ENCODE measurements at places on chromosomes 4 and X. TPM values are rescaled to one million over a fixed set of nuclear protein-coding genes. Genes with fewer than 3 reads are reported as not detected.

AMTN gene
- not detected for total RNA-seq

- DNase-seq = no peak
Measured at GRCh38 chrX:16137416-16138107, 14.2 kb downstream of the GRPR start.

FGF2 gene
- 11.7 TPM for total RNA-seq

DNA sequence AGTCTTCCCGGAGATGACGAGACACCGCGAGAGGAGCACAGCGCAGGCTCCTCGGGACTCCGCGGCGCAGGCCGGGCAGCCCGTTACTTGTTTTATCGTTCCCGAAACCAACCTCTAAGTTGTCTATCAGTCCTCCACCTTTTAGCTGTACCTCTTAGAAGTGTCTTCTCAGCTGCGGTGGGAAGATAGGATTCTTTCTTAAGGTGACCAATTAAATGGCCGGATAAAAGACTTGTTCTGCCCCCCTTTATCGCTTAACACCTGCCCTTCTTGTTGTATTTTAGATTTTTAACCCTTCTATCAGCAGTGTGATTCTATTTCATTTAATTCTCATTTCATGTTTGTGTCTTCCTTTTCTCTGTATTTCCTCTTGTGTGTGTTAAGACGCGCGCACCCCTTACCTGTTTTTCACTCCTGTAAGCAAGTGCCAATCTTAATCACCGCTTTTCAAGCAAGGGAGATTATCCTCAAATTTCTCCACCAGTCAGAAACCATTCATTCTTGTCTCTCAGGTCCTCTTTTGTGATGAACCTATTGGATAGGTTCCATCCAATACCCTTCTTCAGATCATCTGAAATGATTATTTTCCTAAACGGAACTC lies at the start of gene SLC9B2:
TSS of gene SLC9B2 (minus strand) at position 15 of the 601 bp plus-strand sequence. CDS start 9,211 bp downstream, outside the sequence.
- no peak for DNase-seq

NPY1R gene
- 1.8 TPM for total RNA-seq

SHOX gene
- total RNA-seq = not detected

GRCh38 chr4:6905516-6906445 lies 3.8 kb upstream of the TBC1D14 start:
- DNase-seq = peak; percentile 25

GRCh38 chr4:153420361-153420760 lies 45.8 kb upstream of the TMEM131L start:
- DNase-seq = no peak

Measured in ovary (tissue), 10 donors.